ENCODE measurements at places on chromosomes 3 and 15. TPM values are rescaled to one million over a fixed set of nuclear protein-coding genes. Genes with fewer than 3 reads are reported as not detected.

Gene CCDC9B
- 118 TPM for total RNA-seq

Gene MPI
- total RNA-seq, result 61.2 TPM

- DNase-seq, result peak; percentile 83
Observed at GRCh38 chr15:90883976-90884718, at the start of gene FES. Gene FES (plus strand): TSS chr15:90884504. CDS start chr15:90885046, 542 bp downstream.

- no peak for DNase-seq
Observed at GRCh38 chr3:16432714-16433113, 80.8 kb downstream of the RFTN1 start.

DNA sequence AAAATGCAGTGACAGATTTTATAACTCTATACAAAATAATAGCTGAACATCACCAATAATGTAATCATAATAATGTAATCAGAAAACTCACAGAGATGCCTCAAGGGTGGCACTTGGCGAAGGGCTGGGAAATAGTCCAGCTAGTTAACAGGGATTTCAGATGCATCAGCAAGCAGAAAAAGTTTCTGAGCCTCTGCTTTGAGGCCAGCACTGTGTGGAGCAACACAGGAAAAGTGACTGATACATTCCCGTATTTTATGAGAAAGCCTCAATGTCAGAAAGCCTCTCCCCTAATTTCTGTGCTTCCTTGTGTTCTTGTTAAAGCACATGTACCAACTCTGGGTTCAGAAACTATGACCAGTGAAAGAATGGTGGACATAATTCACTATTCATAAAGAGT lies 304.8 kb downstream of the VPS13C start:
- DNase-seq, result no peak

DNA sequence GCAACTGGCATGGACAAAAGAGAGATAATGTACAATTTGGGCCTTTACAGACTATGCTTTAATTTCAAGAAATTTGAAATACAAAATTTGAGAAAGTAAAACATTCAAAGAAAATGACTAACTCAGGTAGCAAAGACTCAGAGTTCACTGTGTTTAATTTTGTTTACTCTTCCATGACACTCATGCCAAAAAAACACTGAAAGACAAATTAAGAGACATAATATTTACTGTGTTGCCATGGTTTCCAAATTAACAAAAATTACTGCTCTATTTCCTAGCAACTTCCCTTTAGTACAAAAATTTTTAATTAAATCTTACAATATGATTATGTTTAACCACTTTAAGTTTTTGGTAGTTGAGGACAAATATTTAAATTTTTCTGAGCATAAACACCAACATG lies 29.6 kb downstream of the LRRFIP2 start:
- DNase-seq, result no peak

DNA sequence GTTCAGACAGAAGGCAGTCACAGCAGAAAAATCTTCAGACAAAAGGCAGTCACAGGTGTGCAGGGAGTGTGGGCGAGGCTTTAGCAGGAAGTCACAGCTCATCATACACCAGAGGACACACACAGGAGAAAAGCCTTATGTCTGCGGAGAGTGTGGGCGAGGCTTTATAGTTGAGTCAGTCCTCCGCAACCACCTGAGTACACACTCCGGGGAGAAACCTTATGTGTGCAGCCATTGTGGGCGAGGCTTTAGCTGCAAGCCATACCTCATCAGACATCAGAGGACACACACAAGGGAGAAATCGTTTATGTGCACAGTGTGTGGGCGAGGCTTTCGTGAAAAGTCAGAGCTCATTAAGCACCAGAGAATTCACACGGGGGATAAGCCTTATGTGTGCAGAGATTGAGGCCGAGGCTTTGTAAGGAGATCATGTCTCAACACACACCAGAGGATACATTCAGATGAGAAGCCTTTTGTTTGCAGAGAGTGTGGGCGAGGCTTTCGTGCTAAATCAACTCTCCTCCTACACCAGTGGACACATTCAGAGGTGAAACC lies 27.6 kb downstream of the ZNF589 start:
- DNase-seq, result no peak

All from psoas muscle (tissue), 8 donors.